NCI-H1048 (cell line): ENCODE measurements at places on chromosomes 12 and 14.

GRCh38 chr12:61536525-61536924 is 723.7 kb upstream of the USP15 start:
- DNase-seq, result no peak

GRCh38 chr14:52125885-52126284 is 57.0 kb upstream of the NID2 start:
- DNase-seq, result no peak

DNA sequence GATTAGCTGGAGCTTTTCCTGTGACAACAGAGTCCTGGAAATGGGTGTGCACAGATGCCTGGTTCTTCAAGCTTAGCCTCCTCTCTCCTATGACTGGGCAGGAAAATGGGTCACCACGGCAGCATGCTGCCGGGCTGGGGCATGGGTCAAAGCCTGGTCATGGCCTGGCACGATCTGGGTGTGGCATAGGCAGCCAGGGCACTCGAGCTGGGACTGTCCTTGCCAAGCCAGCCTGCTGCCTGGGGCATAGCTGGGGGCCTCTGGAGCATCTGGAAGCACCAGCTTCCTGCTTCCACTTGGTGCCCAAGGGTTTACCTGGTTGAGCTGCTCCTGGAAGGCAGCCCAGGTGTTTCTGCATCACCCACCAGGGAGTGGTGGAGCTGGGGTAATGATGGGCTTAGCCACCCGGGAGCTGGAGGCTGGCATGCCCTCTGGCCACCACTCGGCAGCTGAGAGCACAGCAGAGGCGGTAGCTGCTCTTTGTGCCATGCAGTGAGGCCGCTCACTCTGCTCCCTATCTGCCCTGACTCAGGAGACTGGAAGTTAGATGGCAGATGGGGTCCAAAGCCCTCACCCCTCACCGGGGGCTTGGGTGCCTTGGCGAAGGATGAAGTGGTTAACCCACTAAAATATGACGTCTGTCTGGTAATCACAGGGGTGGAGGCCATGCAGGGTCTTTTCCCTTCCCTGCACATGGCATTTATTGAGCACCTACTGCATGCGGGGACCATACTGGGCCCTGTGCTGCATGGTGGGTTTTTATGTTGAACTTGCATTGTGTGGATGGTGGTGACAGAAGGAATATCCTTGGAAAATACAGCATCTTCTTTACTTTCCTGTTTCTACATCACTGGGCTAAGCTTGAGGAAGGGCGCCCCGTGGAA is 1.7 kb downstream of the OTUB2 start:
- no peak for DNase-seq

GRCh38 chr12:76927170-76927784 is 48.5 kb upstream of the CSRP2 start:
- DNase-seq, result no peak

DNA sequence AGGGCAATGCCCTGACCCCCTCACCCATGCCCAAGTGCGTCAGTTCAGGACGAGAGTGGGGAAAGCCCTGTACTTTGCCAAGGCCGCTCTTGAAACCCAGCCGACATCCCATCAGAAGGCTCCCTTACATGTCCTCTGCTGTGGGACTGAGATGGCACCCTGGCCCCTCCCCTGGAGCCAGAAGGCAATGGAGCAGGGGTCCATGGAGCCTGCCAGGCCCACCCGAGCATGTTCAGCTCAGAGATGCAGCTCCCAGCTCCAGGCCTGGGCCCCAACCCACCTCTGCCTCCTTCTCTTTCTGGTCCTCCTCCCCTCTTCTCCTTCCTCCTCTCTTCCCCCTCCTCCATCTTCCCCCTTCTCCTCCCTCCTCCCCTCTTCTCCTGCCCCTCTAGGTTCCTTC is 95.5 kb downstream of the PAPOLA start:
- no peak for DNase-seq

GRCh38 chr14:97306760-97307246 is 509.6 kb downstream of the VRK1 start:
- DNase-seq, result no peak

DNA sequence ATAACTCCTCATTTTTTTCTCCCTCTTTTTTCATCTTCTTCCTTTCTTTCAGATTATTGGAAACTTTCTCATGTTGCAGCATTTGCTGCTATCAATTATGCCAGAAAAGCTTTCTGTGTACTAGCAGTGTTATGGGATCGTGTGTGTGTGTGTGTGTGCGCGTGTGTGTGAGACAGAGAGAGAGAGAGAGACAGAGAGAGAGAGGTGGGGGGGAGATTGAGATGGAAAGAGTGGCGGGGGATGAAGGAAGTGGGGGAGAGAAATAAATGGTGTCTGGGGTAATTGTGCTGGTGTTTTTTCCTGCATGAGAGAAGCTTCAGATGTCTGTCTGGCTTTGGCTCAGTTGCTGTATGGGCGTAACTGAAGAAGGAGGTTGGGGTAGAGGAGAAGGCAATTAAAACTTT is 268.9 kb downstream of the RAD51B start:
- no peak for DNase-seq

- DNase-seq, result no peak
Observed at GRCh38 chr12:5259523-5259922, 172.4 kb upstream of the NTF3 start.

- DNase-seq, result no peak
Observed at GRCh38 chr14:76844223-76844622, 18.0 kb downstream of the LRRC74A start.

- no peak for DNase-seq
Observed at GRCh38 chr12:67484791-67485480, 163.6 kb upstream of the DYRK2 start.

GRCh38 chr12:111773801-111774551 is 7.2 kb downstream of the ALDH2 start:
- DNase-seq, result no peak

GRCh38 chr12:49061157-49061650 is 610 bp upstream of the KMT2D start:
- DNase-seq, result no peak

DNA sequence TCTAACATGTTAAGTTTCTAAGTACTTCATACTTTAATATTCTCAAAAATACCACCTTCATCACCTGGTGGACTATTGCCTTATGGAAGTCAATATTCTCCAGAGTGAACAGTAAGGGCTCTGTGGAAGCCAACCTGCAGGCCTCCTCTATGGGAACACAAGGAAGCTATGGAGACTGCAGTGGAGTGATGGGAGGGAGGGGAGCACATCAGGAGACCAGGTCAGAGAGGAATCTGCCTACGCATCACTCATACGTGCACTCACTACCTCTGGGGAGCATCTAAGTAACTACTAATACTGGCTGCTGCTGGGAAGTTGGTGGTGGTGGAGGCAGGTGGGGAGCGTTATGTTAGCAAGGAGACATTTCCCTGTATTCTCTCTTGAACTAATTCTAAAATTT is 19.9 kb downstream of the HECTD4 start:
- no peak for DNase-seq
